ENCODE measurements at places on chromosomes 12 and 14.

GRCh38 chr12:108337235-108338223 lies 1.6 kb downstream of the CMKLR1 start:
- DNase-seq, result peak; percentile 26

- no peak for DNase-seq
These were observed 1.7 kb downstream of the CDCA3 start for GRCh38 chr12:6849427-6849826.

GRCh38 chr14:25095736-25096437 lies 45.9 kb upstream of the STXBP6 start:
- no peak for DNase-seq

DNA sequence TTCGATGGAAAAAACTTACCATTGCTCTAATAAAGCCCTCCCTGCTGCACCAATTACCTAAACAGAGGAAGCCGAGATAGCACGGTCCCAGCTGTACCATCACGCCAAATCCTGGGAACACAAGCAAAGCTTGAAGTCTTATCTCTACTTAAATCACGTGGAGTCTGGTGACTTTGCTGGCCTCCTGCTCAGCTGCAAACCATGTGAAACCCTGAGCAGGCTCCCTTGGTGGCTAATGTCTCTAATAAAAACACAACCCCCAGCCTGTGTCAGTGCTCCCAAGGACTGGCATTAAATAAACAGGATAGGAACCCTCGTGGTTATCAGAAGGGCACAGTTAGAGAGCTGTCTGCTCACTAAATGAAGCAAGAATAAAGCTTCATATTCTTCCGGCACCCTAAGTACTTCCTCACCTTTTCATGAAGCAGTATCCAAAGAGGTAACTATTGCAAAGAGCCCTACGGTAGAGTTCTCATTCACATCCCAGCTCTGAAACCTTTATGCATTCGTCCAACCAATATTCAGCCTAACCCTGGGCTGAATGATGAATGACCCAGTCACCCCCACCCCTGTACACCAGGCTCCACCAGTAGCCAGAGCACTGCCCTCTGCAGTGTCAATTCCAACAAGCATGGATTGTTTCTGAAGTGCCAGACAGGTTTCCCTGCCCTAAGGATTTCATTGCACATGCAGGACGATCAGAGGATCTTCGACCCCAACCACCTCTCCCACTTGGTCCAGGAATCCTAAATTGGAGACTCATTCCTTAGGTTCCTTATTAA lies 452.7 kb upstream of the TMPO start:
- no peak for DNase-seq

DNA sequence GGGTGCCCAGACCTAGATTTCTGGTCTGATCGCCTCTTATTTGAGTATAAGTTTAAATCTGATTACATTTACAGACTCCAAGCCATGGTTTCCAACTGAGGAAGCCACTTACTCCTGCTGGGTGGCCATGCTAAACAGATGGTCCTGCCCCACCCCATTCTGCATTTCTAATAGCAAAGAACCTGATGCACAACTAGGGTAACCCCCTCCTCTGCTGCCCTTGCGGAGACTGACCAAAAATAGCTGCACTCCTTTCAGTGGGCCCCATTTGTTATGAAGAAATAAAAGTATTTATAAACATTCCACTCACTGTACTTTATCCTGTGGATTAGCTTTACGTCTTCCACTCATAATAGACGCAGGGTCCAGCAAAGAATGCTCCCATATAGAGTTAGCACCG lies 6.8 kb downstream of the GIT2 start:
- DNase-seq, result no peak

- DNase-seq, result no peak
These were observed 69.9 kb downstream of the DDX51 start for GRCh38 chr12:132074216-132074615.

DNA sequence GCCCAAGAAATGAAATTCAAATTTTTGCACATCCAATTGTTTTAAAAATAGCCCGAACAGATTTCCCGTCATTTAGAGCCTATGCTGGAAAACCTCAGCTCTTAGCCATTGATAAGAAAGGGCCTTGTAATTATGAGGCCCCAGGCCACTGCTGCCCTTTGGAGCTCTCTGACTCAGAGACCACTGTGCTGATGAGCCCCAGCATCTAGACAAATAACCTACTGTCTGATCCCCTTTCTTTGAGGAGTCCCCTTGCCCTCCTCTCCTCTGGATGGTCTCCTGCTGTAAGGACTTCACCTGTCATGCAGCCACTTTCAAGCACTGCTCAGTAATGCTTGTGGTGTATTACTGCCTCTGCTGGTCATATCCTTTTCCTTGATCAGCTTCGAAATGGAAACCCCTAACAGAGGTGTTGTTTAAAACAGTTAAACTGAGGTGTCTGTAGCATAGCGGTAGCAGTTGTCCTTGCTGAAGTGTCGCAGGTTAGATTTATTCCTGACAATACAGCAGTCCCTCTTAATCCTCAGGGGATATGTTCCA lies 159.9 kb upstream of the SRRM4 start:
- DNase-seq, result no peak

GRCh38 chr12:71730936-71731335 lies 23.7 kb upstream of the RAB21 start:
- no peak for DNase-seq

- DNase-seq, result no peak
These were observed 129.1 kb upstream of the PPFIA2 start for GRCh38 chr12:81888106-81888740.

DNA sequence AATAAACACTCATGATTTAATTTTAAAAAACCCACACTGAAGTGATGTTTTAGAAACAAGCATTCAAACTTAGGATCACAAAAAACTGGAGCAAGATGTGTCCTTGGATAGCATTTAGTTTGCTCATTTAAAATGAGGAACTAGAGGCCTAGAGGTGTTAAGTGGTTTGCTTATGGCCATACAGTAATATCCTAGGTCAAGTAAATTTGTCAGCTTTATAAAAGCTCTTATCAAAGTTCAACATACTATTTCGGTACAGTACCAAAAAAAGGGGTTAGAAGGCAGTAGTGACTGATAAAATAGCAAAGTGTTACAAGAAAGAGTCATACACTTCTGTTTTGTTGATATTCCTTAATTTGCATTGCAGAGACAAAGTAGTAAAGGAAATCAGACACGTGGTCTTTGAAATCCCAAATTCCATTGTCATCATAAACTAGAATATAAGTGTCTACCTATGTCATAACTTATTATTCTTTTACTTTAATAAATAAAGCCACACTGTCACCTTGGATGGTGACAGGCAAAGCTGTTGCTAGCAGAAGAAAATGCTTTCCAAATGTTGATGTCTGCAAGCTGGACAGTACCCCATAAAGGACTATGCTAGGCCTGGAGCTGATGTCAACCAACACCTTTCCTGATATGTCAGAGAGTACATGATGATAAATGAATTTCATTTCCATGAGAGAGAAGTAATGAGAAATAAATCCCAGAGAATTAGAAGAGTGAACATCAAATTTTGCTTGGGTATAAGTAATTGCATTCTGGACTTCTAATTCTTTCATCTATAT lies 17.6 kb upstream of the SRP54 start:
- DNase-seq, result no peak

Data from NCI-H460 (cell line).